Right lobe of liver (tissue), 6 donors: ENCODE measurements at places on chromosomes 12 and 14. TPM values are rescaled to one million over a fixed set of nuclear protein-coding genes. Genes with fewer than 3 reads are reported as not detected.

TC2N gene
- total RNA-seq: 6.5 TPM

DNA sequence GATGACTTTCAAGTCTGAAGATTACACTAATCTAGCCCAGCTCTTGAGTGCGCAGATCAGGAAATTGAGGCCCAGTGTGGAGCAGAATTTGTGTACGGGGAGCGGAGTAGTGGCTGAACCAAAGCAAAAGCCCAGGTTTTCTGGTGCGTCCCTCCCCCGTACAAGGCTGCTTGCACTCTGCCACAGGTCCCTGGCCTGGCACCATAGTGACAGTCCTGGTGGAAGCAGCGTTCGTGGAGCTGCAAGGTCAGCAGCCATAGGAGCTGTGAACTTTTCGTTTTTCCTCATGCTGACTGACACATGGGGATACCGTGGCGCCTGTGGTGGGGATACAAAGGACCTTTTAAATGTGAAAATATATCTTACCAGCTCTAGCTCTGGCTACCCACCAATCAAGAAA is 1.7 kb downstream of the EVL start:
- no peak for DNase-seq

STAC3 gene
- total RNA-seq: 2.9 TPM

SLC35F4 gene
- not detected for total RNA-seq

- DNase-seq: no peak
Observed at GRCh38 chr14:61839507-61839906, 77.3 kb downstream of the SNAPC1 start.

GRCh38 chr14:90453401-90453951 is 56.6 kb downstream of the CALM1 start:
- peak; percentile 53 for DNase-seq

DNA sequence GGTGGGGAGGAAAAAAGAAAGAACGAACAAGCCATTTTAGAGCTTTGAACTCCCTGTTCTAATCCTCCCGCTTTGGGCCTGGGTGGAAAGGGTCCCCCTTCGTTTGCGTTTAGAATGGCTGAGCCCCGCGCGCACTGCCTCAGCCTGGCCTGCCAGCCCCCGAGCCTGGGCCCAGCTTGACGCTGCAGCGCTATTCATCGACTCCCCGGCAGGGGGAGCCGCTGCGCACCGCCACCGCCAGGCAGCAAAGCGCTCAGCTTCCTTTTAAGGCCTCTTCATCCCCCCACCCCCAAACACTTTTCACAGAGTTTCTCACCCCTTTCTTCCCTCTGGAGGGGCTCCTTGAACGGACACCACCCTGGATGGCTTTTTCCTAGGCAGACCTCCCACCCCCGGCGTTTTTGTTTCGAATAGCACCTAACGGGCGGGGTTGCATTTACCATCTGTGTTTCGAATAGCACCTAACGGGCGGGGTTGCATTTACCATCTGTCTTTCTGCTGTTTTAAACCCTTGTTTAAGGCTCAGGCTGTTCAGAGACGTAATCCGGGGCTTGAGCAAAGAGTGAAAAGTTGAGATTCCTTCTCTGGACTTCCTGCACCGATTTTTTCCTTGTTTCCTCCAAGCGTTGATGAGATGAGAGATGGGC is 56.4 kb upstream of the PIWIL1 start:
- DNase-seq: peak; percentile 49

FAM181A gene
- total RNA-seq: not detected

DNA sequence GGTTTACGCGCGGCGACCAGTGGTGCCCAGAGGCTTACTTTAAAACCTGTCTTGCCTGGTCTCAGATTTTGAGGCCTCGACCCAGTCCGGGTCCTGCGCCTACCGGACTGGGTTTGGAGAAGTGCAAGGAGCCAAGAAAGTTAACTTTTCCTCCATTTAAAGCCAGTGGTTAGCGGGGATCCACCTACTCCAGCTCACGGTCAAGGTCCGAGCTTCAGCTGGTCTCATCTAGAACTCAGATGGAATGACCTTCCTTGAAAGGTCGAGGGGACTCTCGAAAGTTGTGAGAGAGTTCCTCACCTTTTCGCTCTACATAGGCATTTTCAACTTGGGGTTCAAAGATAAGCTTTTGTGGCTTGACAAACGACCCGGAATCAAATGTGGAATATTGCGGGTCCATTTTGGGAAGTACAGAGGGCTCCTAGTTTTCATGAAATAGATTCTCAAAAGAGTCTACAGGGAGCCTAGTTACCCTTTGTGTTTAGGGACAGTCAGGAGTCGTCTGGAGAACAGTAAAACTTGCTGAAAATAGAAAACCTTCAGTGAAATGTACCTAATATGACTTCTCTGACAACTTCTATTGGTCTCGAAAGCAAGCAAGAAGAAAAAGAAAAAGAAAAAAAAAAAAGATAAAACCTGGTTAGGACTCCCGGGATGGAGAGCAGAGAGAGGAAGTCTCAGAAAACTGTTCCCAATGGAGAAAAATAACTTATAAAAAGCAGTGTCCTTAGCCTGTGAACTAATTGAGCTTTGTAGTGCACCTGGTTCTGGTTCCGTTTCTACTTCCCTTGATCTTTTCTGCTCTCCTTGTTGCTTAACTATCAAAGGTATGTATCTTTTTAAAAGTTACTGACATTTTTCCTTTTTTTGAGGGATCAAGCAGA is 1.4 kb downstream of the KCNMB4 start:
- no peak for DNase-seq

RTL1 gene
- total RNA-seq: 0.04 TPM

GRCh38 chr14:31717294-31718085 is 156.3 kb downstream of the NUBPL start:
- DNase-seq: no peak

GRCh38 chr12:737122-737739 is 15.1 kb upstream of the WNK1 start:
- no peak for DNase-seq

GRCh38 chr12:53701518-53702264 is 25.6 kb downstream of the CALCOCO1 start:
- peak; percentile 83 for DNase-seq

KLRC1 gene
- total RNA-seq: 0.28 TPM

DNA sequence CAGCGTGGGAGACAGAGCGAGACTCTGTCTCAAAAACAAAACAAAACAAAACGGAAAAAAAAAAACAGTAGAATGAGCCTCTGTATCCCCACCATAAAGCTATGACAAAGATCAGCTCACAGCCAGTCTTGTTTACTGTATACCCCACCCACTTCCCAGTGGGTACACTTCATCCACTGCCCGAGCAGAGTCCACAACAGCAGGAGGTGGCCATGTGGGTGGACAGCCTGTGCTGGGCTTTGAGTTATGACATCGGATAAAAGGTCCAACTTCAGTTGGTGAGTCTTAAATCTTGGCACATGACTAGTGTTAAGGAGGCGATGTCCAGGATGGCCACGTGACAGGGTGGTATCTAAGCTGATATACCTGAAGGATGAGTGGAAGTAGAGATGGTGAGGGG is 34.8 kb upstream of the MAPKAPK5 start:
- DNase-seq: no peak

- no peak for DNase-seq
Observed at GRCh38 chr14:57060276-57060955, 208.3 kb downstream of the EXOC5 start.

PLEKHG7 gene
- total RNA-seq: 0.38 TPM

KRT6C gene
- total RNA-seq: 0.15 TPM

DNA sequence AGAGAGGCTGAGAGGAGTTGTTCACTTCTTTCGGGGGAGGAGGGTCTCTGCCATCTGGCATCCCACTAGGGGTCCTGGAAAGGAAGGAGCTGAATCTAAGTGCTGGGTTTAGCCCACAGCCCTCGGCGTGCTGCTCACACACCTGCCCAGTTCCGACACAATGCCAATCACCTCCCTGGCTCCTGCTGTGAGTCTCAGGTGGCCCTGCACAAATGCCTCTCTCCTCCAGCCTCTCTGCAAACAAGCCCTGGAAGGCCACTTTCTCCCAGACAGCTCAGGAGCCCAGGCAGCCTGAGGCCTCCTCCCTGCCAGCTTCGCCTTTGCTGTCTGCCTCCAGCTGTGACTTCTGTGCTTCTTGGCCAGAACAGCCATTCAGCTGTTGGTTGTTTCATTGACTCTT is 51.2 kb downstream of the SMIM41 start:
- DNase-seq: no peak

DNA sequence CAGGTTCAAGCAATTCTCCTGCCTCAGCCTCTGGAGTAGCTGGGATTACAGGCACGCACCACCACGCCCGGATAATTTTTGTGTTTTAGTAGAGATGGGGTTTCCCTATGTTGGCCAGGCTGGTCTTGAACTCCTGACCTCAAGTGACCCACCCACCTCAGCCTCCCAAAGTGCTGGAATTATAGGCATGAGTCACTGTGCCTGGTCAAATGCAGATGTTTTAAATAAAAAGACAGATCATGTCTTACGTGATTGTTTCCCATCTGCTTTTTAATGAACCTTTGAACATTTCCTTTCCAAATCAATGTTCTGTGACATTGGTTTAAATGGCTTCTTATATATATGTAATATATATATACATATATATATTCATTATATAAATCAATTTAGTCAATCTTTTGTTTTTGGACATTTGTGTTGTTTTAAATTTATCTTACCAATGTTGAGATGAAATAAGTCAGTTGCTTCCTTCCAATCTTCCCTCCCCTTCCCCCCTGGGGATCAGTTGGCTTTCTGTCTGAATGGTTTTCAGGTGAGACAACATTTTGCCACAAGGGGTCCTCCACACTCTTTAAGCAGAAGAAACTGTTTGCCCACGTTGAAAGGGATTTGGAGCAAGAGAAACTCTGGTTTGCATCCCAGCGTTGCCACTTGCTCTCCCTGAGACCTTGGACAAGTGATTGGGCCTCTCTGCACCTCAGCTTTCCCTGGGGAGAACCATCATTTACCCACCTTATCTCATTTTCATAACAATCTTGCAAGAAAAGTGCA is 47.6 kb upstream of the RBM19 start:
- no peak for DNase-seq

GPHN gene
- 27.3 TPM for total RNA-seq

DNA sequence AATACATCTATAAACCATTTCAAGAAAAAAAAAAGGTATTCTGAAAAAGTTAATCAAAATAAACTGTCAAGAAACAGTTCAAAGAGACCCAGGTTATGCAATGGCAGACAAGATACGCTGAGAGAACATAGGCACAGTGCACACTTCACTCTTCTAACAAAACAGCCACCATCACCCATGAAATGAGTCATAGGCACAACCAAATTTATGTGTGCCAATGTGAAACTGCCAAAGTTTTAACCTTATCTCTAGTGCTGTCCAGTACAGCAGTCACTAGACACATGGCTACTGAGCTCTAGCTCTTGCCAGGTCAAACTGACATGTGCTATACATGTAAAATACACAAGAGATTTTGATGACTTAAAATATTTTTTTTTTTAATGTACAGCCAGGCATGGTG is 1.4 kb downstream of the CEP128 start:
- no peak for DNase-seq

SERPINA9 gene
- 0.18 TPM for total RNA-seq

GRCh38 chr12:109870648-109871047 is 9.7 kb downstream of the GLTP start:
- no peak for DNase-seq

DNA sequence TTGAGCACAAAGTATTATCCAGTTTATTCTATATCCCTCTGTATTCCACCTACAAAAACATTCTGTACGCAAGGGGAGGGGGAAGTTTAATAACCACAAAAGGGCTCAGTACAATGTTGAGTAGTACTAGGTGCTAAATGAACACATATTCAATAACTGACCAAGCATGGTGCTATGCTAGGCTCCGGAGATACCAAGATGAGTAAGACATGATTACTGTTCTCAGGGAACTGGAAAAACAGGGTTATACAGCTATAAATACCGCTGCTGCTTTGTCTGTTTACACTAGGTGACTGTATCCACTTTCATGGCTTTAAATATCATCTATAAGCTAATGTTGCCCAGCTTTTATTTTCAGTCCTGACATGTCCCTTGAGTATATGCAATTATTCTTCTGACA is 135.8 kb downstream of the INSM2 start:
- DNase-seq: no peak

TTC7B gene
- 39.0 TPM for total RNA-seq

DNA sequence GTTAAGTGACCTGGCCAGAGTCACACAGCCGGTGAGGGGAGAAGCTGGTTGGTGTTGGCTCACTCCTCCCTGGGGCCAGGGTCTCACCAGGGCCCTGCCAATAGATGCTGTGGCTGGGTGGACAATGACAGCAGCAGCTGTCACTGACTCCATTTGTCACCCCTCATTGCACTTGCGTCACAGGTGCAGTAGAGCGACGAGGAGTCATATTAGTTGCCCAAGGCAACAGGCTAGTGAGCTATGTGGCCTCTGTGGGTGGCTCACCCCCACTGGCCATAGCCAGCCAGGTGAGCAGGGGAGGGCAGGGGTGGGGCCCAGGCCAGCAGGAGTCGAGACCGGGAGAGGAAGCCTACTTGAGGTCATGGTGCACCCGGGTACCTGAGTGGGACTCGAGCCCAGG is 9.7 kb downstream of the SLC25A47 start:
- DNase-seq: no peak

- no peak for DNase-seq
Observed at GRCh38 chr14:52926953-52927352, 23.9 kb downstream of the FERMT2 start.

TTC9 gene
- total RNA-seq: 5.2 TPM

DNA sequence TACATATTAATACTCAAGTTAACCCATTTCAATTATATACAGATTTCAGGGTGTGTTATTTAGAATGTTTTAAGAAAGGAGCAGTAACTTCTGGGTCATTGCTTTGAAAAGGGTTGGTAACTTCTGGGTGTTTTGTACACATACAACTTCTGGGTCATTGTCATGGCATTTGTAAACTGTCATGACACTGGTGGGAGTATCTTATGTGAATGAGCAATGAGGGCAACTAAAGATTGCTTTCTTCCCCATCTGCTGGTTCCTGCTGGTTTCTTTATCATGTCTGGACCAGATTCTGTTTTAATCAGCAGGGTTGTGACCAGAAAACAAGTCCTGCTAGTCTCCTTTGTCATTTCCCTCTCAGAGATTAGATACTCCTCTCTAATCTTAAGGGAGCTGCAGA is 713.3 kb downstream of the LRFN5 start:
- no peak for DNase-seq

HOXC11 gene
- not detected for total RNA-seq

- no peak for DNase-seq
Observed at GRCh38 chr12:28879379-28879778, 269.7 kb upstream of the FAR2 start.

DNA sequence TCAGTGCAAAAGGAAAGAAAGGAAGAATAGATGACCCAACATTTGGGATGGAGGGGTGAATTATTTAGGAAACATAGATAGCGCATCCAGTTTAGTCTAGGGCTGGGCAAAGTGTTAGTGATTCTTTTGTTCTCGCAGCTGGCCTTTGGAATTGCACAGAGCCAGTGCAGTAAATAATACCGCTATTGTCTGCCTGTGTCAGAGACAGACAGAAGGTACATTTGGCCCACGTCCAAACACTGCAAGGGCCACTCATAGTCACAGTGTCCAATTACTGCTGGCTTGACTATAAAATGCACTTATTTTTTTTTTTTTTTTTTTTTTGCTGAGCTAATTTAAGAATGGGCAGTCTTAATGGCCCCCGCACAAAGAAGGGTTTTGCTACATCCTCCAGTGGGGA is 638.6 kb downstream of the BCL11B start:
- DNase-seq: no peak
